ENCODE measurements at places on chromosomes 16 and 17.

- DNase-seq: no peak
Measured at GRCh38 chr17:41793784-41794539, 7.5 kb upstream of the JUP start.

GRCh38 chr17:43588664-43589435 lies 42.7 kb upstream of the ETV4 start:
- DNase-seq: no peak

- no peak for DNase-seq
Measured at GRCh38 chr16:23306199-23307100, 4.3 kb downstream of the SCNN1B start.

GRCh38 chr17:82917699-82918345 lies 78.0 kb upstream of the ZNF750 start:
- no peak for DNase-seq

Measured in amniotic stem cell (primary cell).